ENCODE measurements at places on chromosomes 11 and 22. TPM values are rescaled to one million over a fixed set of nuclear protein-coding genes. Genes with fewer than 3 reads are reported as not detected.

LMO2 gene
- 50.0 TPM for total RNA-seq

ISX gene
- total RNA-seq, result not detected

MMP8 gene
- not detected for total RNA-seq

LRRC75B gene
- total RNA-seq, result 29.7 TPM

ZBTB16 gene
- 385 TPM for total RNA-seq

CFAP300 gene
- 1.6 TPM for total RNA-seq
